ENCODE measurements at places on chromosomes 5 and 9.
A peak's percentile ranks its signal among the peaks of the same experiment; 100 is the strongest.

DNA sequence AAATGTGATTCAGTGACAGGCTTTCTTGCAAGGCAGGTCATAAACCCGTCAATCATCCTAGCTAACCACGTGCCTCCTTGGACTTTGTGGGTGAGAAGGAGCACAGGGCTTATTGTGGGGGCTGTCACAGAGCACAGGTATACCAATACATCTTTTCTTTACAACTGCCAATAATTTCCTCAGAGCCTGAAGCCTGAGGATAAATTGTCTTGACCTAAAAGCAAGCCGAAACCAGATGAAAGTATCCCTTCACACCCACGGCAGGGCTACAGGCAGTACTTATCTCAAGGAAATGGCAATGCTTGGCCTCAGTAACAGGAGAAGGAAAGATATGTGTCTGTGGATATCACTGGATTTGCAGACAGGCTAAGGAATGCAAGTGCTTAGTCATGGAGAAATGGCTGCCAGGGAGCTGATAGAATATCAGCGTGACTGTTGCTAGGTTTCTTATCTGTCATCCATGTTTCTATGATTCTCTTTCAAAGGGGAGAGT lies 90.3 kb upstream of the ZNF366 start:
- peak; percentile 83 for DNase-seq

DNA sequence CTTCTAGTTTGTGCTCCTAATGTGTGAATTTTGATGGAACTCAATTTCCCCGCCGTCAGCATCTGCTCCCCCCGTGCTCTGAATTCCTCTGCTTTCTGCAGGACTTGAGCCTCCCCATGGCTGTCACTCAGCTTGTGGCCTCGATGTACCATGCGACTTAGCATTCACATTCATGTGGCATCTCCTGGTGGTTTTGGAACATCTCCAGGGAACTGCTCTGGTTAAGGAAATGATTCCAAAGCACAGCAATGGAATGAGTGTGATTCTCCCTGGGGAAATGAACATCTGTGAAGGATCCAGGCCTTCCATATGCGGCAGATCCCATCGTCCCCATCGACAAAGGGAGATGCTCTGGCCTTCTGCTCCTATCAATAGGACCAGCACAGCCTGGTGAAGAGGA lies 119.0 kb downstream of the ENTREP1 start:
- DNase-seq: no peak

GRCh38 chr5:135340568-135340967 lies 58.5 kb downstream of the MACROH2A1 start:
- no peak for DNase-seq

- DNase-seq: no peak
Measured at GRCh38 chr9:97804059-97804365, 49.0 kb upstream of the FOXE1 start.

- no peak for DNase-seq
Measured at GRCh38 chr5:73373814-73374510, 74.6 kb downstream of the FOXD1 start.

GRCh38 chr5:158039911-158040347 lies 181.0 kb upstream of the CLINT1 start:
- DNase-seq: no peak

DNA sequence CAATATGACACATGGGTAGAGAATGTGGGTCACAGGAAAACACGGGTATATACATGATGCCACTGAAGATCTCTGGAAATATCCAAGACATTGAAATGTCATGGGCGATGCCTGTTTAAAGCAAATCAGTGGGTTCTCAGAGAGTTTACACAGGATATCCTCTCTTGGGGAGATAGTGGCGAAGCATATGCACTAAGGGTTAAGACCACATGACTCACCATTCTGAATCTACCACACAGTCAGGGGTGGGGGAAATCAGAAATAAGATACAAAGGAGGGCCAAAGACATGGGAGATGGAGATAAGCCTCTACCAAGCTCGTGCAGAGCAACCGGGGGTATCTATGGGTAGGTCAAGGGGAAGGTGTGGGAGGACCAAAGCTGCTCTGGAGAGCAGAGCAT lies 58.8 kb downstream of the SH3PXD2B start:
- peak; percentile 15 for DNase-seq

DNA sequence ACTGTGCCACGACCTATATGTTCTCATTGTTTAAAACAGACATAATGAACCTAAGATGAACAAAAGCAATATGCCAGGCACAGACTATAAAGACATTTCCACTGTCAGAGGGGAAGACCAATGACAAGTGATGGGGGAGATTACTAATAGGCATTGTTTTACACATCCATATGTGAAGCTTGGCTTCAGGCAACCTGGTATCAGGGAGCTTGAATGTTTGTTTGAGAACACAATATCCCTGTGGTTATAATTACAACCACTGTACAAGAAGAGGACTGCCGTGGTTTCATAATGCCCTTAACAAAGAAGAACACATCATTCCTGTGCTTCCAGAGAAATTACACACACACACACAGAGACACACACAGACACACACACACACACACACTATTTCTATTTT lies 385.7 kb downstream of the BNC2 start:
- DNase-seq: no peak

- DNase-seq: no peak
Measured at GRCh38 chr5:10743951-10744350, 17.1 kb downstream of the DAP start.

DNA sequence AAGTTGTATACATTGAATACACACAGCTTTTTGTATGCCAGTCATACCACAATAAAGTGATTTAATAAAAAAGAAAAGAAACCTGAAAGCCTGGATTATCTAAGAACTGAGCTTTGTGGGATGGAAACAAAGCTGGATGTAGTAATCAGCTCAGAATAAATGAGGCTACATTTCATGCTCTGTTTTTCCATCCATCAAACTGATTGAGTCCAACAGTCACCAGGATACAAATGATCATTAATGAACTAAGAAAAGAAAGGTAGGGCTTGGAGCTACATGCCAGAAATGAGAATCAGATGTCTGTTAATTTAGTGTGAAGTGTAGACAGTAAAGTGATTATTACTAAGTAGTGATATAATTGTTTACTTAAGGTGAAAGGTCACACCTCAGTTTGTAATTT lies 109.8 kb upstream of the TARS1 start:
- no peak for DNase-seq

DNA sequence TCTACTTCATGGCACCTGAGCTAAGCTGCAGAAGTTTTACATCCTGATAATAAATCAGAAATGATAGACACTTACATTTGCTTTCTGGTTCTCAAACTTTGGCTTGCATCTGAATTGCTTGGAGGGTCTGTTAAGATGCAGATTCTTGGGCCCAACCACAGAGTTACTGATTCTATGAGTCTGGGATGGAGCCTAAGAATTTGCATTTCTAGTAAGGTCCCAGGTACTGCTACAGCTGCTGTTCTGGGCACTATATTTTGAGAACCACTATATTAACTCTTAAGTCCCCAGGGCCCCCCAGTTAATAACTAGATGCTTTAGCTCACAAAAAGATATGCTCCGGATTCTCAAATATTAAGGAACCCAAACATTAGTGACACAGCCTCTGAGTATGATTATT lies 69.8 kb upstream of the DAB2 start:
- no peak for DNase-seq

DNA sequence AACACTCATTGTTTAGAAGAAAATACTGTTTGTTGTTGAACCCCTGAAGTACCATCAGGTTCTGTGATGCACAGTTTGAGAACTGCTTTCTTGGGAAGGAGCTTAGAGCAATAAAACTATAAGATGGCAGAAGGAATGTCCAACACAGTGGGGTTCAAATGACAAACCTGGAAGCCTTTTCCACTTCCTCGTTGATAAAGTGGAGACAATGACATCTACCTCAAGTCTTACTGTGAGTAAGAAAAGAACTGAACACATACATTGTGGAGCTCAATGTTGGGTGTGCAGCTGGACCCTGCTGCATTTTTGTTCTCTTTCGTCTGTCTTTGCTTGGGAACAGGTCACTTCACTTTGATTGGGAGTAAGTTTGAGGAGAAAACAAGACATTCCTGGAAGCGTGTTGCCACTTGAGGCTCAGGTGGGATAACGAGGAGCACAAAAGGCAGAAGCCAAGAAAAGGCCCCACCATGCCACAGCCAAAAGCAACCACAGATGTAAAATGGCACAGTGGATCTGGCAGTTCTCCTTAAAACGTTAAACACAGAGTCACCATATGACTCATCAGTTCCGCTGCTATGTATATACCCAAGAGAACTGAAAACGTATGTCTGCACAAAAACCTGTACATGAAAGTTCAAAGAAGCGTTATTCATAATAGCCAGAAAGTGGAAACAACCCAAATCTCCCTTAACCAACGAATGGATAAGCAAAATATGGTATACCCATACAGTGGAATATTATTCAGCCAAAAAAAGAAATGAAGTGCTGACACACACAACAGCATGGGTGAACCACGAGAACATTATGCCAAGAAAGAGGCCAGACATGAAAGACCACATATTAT lies 42.9 kb upstream of the SUB1 start:
- no peak for DNase-seq

DNA sequence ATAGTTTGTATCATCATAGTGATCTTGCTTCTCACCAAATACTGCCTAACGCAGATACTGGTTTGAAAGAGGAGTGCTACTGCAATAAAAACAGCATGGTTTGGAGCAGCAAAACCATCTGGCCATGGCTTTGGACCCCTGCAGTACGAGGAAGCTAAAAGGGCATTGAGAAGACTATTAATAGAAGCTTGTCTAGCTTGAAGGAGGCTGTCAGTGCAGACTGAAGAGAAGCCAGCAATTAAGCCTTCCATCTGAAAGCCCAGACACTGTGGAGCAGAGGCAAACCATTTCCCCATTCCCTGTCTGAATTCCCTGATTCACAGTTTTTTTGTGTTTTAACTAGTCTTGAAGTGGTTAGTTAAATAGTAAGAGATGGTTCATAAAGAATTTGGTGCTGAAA lies 281.6 kb downstream of the PTPRD start:
- DNase-seq: no peak

DNA sequence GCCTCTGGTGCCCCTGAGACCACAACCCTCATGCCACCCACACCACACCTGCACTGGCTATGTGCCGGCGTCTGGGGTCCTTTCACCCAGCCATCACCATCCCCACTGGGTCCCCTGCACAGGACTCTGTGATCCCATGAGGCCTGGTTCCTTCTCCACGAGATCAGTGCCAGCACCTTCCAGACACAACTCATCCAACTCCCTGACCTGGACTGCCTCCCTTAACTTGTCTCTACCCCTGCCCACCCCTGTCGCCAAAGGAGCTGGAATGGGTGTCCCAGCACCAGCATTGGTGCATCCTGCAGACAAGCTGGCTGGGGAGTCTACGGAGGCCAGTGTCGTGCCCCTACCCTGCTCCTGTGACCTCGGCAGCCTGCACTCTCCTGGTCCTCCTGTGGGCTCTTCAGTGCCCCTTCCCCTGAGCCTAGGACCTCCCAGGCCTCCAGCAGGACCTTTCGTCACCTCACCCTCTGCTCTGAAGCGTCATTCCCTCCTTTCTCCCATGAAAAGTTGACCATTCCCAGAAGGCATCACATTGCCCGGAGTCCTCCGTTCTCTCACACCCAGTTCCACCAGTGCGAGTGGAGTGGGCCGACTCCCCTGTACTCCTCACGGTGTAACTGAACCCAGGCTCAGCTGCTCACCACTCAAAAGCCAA lies 87.7 kb downstream of the NSUN2 start:
- no peak for DNase-seq

DNA sequence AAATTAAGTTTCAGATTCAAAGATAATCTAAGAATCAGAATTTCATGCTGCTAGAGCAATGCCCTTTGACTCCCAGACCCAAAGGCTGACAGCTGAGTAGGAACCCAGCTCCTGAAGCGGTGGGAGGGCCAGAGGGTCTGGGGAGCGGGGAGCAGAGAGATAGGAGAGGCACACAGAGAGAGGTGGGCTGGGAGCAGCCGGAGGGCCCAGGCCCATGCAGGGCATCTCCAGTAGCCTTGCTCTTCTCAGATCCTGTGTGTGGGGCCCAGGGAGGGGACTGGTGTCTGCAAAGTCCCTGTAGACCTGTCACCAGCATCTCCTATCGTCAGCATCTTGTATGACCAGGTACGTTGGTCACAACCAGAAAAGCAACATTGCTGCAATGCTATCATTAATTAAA lies 75.3 kb upstream of the OLFM1 start:
- DNase-seq: no peak

DNA sequence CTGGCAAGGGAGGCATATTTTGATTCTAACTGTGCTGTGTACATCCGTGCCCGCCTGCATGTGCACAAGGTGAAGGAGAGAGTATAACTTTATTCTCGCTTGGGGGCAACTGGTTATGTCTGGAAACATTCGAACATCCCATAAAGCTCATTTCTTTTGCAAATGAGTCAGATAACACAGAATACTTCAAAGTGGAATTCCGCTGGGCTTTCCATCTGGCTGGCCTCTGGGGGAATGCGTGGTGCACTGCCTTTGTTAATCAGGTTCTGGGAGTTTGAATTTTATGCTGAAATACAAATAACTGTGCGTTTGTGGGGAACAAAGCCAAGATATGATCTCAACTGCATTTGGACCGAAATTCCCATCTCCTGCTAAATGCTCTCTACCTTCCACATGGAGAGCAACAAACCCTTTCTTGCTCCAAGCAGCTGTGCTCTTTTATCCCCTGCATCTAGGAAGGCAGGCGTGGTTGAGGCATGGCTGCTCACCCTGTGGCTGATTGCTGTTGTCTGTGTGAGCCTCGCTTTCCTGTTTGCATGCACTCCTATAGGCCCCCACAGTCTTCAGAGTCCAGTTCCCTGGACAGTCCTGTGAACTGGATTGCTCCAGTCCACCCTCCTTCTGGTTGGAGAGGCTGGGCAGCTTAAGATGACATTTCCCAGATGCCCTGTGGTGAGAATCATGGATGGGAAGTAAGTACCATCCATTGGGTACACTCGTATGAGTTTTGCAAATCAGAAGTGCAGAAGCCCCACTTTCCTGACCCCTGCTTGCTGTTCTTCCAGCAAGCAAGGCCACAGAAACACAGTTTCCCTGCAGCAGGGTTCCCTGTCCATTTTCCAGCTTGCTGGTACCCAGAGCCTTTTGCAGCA lies 82.9 kb upstream of the ALDH1B1 start:
- DNase-seq: no peak

DNA sequence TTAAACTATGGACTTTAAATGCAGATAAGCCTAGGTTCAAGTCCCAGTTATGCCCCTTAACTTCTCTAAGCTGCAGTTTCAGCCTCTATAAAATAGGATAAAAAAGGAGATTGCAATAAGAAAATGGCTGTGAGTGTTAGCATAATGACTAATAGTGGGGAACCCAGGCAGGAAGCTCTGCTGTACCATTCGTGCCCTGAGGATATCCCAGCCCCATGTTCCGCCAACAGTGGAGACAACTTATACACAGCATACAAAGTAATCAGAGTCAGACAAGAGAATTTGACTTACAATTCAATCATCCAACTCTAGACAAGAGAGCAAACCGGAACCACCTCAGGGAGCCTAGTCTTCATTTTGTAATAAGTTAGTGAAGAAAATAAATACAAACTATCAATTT lies 141.5 kb upstream of the FSTL4 start:
- DNase-seq: no peak

Measured in OCI-M1 (cell line).